Effector memory CD8-positive, alpha-beta T cell (primary cell): ENCODE measurements at places on chromosomes 12 and 14.

DNA sequence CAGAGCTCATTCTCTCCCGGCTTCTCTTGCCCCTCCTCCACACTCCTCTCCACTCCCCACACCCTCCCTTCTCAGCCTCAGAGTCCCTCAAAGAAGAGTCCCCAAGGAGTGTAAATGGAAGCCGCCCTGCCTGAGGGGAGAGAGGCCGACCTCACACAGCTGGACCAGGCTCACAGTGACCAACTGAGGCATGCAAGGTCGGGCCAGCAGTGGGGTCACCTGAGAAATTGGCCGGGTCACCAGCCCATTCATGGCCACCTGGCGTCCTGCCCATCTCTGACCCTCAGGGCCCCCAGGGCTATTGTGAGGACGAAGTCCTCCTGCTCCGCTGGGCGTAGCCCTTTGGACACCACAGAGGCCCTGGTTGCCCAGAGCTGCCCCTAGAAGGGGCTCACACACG, 49.5 kb upstream of the NUAK1 start:
- no peak for DNase-seq

DNA sequence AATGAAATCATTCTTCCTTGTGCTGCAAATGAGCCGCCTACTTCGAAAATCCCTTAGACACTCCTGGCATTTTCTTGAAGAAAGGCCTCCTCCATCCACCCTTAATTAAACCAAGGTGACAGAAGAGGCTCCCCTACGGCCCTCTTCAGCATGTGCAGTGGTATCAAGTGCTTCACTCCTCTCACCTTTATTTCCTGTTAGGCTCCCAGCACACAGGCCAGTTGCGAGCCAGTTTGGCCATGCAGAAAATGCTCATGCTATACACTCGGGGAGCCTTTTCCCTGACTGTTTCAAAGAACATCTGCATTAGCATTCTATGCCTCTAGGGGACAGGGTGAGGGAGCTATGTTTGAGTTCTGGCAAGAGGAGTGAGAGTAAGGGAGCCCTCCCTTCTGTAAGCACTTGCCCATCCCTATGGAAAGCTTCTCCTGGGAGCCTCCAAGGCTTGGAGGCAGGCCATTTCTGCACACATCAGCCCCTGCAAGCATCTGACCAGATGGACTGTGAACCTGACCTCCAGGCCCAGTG, 291.5 kb downstream of the RPS29 start:
- DNase-seq, result no peak

DNA sequence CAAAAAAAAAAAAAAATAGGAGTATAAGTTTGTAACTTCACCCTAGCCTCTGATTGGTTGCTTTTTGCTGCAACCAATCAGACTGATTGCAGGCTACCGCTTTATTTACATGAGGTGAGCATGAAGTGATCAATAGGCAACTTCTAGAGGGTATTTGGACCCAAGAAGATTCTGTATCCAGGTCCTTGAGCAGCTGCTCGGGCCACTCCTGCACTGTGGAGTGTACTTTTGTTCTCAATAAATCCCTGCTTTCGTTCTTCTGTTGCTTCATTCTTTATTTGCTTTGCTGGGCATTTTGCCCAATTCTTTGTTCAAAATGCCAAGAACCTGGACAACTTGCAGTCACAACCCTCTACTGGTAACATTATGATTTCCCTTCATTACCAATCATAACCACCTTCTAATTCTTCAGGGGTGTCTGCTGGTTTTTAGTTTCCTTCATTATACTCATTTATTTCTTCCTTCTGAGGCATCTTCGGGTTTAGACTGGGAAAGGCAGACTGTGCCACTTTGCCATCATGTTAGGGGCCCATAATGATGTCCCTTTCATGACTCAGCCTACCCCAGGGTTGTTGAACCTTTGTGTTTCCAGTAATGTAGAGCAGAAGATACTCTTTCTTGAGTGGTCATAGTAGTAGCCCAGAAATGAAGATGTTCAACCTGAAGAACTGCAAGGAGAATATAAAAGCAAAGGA, 43.4 kb upstream of the LIMA1 start:
- DNase-seq, result no peak

DNA sequence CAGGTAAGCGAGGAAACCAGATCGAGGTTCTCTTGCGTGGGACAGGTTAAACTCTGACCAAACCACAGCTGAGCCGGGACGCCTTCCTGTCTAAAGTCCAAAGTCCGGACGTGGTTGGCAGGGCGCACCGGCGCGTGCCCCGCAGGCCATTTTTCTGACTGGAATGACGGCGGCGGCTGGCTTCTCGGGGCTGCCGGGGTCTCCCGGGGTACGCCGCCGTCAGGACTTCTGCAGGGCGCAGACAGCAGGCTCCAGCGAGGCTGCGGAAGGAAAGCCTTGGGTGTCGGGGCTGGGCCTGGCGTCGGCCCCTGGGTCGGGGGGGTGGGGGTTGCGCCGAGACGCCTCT, 32.8 kb downstream of the MIA2 start:
- peak; percentile 26 for DNase-seq

GRCh38 chr12:2336409-2336829, 283.6 kb downstream of the CACNA1C start:
- no peak for DNase-seq

GRCh38 chr14:89384023-89384422, 33.0 kb downstream of the FOXN3 start:
- DNase-seq, result no peak

DNA sequence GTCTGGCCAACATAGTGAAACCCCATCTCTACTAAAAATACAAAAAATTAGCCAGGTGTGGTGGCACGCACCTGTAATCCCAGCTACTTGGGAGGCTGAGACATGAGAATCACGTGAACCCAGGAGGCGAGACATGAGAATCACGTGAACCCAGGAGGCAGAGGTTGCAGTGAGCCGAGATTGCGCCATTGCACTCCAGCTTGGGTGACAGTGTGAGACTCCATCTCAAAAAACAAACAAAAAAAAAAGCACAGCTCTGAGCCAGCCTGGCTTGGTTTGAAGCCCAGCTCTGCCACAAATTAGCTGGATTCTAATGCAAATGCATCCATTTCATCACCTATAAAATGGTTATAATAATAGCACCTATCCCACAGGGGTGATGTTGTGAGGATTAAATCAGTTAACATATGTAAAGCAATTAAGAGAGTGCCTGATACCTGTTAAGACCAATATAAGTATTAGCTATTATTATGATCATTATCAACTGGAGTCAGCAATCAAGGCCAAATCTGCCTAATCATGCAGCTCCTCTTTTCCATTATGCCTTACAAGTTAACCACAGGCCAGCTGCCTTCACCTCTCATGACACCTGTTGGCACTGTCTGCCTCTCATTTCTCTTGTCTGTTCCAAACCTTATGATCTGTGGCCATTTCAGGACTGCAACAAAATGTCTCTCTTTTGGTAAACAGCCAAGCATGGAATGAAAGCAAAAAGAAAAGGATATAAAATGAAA, 2.1 kb downstream of the GNPTAB start:
- DNase-seq, result no peak

GRCh38 chr12:6840330-6840729, 395 bp upstream of the GNB3 start:
- DNase-seq, result no peak

GRCh38 chr12:128571906-128572810, 251.6 kb downstream of the SLC15A4 start:
- DNase-seq, result no peak

- no peak for DNase-seq
Observed at GRCh38 chr14:21077672-21078071, 7.6 kb downstream of the ARHGEF40 start.

DNA sequence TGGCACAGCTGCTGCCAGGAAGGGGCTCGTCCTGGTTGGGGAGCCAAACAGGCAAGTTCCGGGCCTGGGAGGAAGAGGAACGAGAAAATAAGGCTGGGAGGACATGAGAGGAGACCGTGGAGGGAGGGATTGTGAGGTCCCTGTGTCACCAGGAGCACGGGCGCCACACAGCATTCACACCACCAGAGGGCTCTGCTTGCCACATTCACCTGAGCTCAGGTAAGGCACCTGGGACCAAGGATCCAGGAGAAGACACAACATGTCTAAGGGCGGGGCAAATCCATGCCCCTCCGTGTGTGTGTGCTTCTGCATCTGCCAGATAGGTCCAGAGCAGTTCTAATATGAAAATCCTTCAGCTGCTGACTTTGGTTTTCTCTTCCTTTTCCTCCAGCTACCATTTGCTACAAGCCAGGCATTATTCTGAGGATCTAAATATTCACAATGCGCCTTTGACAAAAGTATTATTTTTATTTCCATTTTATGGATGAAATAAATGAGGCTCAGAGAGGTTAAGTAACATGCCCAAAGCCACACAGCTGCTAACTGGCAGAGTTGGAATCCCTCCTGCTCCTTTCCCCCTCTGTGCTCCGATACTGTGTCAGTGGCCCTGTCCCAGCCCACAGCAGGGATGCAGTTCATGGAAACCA, 14.6 kb downstream of the RAPGEF3 start:
- peak; percentile 37 for DNase-seq

- no peak for DNase-seq
Observed at GRCh38 chr12:58310809-58311622, 369.6 kb downstream of the ATP23 start.

DNA sequence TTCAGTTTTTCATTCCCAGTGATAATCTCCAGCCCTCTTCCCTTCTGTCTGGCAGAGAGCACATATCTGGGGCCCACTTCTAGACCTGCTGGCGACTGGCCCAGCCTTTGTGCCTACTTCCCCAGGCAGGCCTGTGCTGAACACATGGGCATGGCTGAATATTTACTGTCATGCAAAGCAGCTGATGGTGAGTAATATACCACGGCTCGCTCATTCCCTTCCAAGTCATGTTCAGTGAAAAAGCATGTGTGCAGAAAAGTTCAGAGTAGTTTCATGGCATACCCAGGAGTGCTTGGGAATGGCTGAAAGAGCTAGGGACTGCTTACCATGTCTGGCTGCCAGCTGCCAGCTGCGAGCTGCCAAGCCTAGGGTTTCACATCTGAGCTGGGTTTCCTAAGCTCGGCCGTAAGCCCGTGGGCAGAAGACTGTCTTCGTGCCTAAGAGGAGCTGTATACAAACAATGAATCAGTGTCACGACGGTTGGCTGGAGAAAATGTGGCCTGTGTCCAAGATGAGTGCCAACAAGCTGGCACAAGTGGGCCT, 179.9 kb upstream of the PELI2 start:
- DNase-seq, result no peak

DNA sequence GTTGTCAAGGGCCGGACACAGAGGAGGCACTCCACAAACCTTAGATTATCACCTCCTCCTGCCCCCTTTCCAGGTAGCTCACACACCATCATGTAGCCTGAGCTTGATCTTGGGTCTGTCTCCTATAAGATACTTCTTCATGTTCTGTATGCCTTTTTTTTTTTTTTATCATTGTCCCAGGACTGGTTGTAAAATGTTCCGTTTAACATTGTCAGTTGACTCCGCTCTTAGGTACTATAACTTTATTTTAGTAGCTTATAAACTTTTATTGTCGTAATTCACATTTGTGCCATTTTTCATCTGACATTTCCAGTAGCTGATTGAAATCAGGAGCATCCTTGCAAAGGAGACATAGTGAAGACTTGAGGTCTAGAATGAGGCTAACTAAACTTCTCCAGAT, 79.9 kb downstream of the SLC15A5 start:
- DNase-seq, result no peak

- DNase-seq, result no peak
Observed at GRCh38 chr12:28192125-28192524, 1.9 kb downstream of the CCDC91 start.

DNA sequence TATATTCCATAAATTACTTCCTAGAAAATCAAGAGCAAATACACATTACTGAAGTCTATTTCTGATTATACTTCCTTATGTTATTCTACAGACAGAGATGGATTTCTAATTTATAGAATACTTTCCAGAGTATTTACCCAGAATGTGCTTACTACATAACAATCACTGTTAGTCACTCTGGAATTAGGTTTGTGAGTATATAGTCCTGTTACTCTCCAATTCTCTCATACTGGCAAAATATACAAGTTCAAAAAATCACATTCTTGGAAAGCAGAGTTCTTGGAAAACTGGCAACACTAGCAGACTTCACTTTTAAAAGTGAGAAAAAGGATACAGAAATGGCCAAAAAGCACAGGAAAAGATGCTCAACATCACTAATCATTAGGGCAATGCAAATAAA, 7.3 kb downstream of the PPP2R5E start:
- DNase-seq, result no peak

- no peak for DNase-seq
Observed at GRCh38 chr14:30756594-30756993, 117.8 kb upstream of the COCH start.

DNA sequence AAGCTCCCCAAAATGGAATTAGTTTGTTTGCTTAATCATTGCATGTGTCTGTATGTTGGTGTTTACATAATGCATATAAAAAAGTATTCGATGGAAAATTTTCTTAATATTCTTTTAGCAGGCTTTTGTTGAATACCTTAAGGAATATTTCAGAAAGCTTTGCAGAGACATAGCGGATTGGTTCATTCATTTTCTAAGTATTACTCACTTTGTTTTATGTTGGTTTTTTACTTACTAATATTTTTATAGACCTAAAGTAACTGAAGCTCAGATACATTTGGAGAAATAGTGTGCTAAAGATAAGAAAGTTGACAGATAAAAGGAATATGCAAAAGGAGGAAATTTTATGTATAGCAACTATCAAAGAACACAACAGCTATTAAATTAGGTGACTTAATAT, 191.0 kb downstream of the ERC1 start:
- DNase-seq, result no peak

GRCh38 chr12:38490941-38491340, 174.4 kb downstream of the ALG10B start:
- no peak for DNase-seq

DNA sequence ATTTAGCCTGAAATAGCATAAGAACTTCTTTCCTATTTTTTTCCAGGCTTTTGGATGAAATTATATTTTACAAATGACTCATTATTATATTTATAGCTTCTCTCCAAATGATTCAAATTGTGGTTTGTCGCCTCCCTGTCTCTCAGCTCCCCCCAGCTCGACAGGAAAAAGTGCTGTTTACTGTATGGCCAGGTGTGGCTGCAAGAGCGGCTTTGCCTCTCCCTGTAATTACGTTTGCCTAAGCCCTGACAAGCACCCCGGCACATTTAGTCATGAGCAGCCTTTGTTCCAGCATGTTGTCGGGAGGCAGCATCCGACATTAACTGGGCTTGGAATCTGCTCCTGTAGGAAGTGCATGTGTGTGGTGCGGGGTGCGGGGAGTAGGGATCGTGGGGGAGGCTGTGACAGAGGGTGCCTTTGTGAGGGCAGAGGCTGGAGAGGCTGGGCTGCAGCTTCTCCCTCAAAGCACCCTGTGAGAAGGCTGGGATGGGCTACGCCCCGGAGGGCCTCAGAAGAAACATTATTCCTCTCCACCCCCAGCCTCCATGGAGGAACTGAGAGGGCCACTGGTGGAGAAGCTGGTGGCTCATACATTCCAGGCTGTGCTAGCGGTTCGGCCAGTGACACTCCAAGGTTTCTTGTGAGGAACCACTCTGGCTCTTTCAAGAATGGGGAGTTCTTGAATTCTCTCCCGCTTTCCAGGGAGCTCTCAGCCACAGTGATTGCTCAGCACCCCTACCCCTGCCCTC, 42.1 kb upstream of the CTDSP2 start:
- no peak for DNase-seq

DNA sequence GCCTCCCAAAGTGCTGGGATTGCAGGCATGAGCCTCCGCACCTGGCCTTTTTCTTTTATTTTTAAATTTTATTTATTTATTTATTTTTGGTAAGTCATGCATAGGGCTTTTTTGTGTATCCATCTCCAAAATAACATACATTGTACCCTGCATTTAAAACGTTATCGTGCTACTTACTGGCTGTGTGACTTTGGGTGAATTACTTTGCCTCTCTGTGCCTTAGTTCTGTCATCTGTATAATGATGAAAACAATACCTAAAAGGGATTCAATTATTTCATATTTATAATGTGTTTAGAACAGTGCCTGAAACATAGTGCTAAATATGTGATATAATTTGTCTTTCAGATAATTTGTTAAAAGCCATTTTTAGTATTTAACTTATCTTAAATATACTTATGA, 19.6 kb downstream of the ZCRB1 start:
- DNase-seq, result no peak
